CMK (cell line): ENCODE measurements at places on chromosomes 6 and 20.

DNA sequence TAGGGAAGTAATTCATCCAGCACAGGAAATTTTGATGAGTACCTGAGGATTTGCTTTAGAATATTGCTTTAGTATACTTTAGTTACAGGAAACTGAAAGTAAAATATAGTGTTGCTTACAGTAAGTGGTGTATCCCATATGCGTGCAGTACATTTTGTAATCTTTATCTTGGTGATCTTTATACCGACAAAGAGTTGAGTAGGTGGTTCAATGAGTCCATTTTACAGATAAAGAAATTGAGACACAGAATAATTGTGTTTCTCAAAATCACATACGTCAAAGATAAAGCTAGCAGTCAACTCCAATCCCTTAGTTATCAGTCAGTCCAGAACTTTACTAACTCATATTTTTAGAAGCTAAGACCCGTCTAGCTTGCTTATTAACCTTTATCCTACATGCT is 65.8 kb upstream of the E2F3 start:
- DNase-seq = no peak

- no peak for DNase-seq
Measured at GRCh38 chr20:61895016-61895415, 170.7 kb downstream of the TAF4 start.

GRCh38 chr6:167115054-167115453 is 7.8 kb upstream of the CCR6 start:
- no peak for DNase-seq

DNA sequence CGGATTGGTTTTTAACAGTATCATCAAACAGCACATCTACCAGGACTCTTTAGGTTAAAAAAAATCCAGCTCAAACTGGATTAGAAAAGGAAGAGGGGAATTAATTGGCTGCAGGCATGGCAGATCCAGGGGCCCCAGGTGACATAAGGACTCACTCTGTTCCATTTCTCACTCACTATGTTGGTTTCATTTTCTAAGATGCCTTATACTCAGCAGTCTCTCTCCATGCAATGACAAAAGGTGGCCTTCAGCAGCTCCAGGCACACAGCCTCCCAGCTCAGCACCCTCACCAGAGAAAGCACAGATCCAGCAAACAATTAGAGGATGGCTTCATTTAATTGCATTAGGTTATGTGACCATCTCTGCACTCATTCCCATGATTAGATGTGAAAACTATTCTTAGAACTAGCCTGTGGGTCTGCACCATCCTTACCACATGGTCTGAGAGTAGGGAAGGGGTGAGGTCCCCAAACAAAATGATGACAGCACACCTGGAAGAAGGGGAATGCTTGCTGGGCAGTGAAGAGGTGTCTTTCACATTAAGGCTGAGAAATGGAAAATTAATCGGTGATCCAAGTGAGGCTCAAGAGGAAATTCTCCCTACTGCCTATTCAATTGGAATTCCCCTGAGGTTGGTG is 243.1 kb downstream of the CDH26 start:
- DNase-seq = no peak

- DNase-seq = no peak
Measured at GRCh38 chr6:63268574-63268973, 51.2 kb downstream of the LGSN start.

DNA sequence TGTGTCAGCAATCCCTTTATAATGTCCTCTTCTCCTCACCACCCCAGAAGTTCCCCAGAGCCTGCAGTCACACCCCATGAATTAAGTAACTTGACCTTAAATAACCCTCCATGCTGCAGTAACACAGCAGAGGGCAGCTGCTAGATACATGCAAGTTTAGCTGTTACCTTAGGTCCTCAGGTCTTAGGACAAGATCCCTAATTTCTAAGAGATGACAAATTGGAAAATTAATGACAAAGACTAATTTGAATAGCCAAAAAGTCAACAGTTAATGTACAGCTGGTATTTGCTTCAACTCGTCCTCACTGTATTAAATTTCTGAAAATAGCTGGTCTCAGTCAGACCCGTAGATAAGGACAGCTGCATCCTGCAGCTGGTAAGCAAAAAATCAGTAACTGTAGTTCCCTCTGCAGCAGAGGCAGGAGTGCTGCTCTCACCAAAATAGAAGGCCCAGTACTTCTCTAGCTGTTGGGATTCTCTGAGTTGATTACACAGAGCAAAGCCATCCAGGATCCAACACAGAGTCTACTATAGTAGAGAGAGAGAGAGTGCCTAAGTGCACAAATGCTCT is 62.4 kb downstream of the TNFRSF21 start:
- no peak for DNase-seq

DNA sequence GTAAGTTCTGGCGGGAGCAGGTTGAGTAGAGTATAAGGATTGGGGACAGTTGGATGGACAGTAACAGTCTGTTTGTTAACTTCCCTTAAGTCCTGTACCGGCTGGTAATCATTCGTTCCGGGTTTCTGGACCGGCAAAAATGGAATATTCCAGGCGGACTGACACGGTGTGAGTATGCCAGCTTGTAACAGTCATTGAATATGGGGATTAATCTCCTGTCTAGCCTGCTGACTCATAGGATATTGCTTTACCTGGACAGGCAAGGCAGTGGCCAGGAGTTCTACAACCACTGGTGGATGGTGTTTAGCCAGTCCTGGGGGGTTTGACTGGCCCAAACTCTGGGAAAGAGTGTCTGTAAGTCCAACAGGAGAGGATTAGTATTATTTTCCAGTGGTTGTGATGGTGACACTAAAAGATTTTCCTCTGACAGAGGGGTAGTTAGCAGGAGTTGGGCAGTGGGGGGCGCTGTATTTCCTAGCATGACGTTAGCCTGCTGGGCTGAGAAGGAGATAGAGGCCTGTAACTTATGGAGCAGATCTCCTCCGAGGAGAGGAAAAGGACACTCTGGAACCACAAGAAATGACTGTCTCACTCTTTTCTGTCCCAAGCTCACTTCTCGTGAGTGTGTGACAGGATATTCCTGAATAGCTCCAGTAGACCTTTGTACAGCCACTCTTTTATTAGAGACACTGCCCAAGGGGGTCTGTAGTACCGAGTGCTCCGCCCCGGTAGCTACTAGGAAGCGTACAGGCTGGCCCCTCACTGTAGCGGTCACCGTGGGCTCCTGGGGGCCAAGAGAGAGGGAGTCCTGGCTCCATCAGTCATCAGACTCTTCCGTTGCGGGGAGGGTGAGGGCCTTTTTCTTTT is 152.2 kb downstream of the TRIM27 start:
- no peak for DNase-seq

DNA sequence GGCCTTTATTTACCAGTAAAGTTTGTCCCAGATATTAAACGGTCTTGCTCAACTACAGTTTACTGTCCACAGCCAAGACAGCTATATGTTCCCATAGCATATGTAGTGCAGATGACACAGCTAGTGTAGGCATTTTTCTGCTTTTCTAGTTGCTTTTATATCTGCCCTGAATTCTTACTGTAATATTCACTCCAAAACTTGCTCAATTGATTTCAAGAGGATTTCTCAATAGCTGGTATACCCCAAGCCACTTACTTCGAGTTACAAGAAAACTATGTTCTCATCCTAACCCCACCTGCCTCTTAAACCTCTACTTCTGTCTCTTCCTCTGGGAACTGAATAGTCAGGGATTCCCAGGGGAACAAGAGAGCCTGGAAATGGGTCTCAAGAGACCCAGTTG is 18.9 kb upstream of the ROS1 start:
- DNase-seq = no peak

- DNase-seq = no peak
Measured at GRCh38 chr6:151681433-151682059, 125.9 kb upstream of the ESR1 start.

GRCh38 chr20:58224097-58224496 is 4.4 kb downstream of the ANKRD60 start:
- DNase-seq = no peak

GRCh38 chr6:127288705-127289104 is 22.0 kb downstream of the RNF146 start:
- DNase-seq = no peak

- no peak for DNase-seq
Measured at GRCh38 chr20:35657271-35657670, 7.4 kb downstream of the CPNE1 start.

GRCh38 chr6:152004896-152005295 is 197.4 kb downstream of the ESR1 start:
- no peak for DNase-seq

DNA sequence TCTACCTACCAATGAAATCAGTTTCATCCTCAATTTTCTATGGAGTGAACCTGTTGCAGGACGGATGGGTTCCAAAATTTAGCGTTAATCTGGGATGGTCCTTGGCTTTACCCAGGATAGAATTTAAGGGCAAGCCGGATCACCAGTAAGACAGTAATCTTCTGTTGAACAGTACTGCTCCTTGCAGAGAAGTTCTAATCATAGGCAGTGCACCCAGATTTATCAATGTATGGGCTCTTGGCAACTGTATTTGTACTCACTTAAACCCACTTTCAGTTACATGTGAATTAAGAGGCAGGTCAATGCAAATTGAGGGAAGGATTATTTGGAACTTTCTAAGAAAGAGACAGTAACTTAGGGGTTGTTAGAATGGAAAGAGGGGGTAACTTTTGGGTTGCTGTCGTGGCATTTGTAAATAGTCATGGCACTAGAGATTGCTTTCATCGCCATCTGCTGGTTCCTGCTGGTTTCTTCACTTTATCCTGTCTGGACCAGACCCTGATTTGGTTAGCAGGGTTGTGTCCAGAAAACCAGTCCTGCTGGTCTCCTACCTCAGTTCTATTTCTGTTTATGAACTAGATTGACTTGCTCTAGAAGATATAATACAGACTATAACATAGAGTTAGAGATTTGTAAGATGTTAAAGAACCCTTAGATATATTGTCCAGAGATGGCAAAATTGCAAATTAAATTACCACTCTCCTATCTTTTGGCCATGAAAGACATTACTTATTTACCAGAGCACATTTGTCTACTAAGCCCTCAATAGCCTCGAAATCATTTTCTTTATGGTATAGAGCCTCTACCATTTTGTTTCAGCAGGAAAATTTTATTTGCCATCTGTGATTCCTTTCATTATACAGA is 646.3 kb downstream of the UTRN start:
- no peak for DNase-seq

GRCh38 chr6:40439026-40439800 is 148.0 kb downstream of the LRFN2 start:
- DNase-seq = no peak

DNA sequence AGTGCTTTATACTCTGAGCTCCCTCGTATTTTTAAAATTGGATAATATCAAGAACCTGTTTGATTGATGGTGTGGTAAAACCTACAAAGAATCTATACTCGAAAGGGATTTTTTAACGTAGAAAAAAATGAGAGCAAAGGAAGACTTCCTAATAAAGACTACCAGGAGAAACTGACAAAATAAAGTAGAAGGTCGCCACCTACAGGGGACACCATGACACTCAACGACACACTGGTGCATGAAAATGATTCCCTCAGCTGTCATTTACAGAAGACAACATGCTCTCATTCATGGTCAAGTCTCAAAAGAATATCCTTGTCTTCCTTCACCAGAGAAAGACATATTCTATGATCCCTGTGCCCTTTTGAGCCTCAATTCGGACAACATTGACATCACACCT is 10.1 kb upstream of the NHSL1 start:
- DNase-seq = no peak

- no peak for DNase-seq
Measured at GRCh38 chr20:58611236-58612030, 39.6 kb upstream of the STX16 start.

DNA sequence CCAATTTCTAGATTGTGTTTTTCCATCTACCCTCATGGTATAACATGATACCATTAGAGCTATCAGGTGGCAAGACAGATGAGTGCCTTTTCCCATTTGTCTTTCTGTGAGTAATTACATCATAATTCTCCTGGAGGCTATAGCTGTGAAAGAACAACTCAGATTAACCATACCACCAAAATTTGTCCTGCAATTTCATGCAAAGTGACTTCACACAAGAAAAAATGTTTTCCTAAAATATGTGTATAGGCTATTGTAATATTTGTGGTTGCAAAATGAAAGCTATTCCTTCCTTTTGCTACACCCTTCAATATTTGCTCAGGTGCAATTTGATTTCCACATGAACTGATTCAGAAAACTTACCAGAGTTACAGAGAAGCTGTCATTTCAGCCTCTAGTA is 547.7 kb upstream of the ID4 start:
- DNase-seq = no peak
